ENCODE measurements at places on chromosomes 2 and 18.

GRCh38 chr2:57990118-57990725, 56.4 kb upstream of the VRK2 start:
- no peak for DNase-seq

GRCh38 chr2:229372207-229372606, 101.1 kb upstream of the PID1 start:
- DNase-seq, result no peak

GRCh38 chr2:147567136-147567535, 277.7 kb upstream of the ACVR2A start:
- DNase-seq, result no peak

GRCh38 chr2:110655701-110656100, 22.2 kb downstream of the BUB1 start:
- DNase-seq, result no peak

- DNase-seq, result peak; percentile 96
These were observed 28.3 kb upstream of the NT5DC4 start for GRCh38 chr2:112692495-112692911.

GRCh38 chr2:86068648-86069047, 37.0 kb downstream of the POLR1A start:
- DNase-seq, result no peak

DNA sequence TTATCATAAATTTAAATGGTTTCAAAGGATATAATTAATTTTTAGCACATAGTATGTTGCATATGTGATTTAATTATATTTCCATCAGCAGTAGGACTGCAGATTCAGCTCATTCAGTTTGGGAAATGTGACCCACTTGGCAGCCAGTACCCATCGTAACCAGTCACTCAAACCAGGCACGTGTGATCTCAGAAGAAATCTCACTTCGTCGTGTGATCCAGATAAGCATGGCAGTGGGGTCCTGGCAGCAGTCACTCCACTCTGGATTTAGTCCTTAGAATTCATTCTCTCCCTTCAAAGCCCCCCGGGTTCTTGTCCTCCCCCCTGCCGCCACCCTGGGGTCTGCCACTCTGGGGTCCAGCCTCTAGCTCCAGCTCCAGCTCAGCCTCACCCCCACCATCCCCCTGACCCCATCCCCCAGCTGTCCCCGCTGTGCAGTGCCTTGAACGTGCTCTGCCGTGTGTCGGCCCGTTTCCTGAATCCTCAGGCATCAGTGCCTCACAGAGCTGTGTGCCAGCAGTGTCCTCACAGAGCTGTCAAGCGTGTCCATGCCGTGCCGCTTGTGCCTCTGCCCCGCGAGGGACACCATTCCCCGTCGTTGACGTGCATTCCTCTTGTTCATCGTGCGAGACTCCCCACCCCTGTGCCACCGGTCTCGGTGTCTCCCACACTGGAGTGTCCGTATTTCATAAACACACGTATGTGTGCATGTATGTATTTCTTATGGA, 34.8 kb downstream of the TRAPPC12 start:
- DNase-seq, result no peak

DNA sequence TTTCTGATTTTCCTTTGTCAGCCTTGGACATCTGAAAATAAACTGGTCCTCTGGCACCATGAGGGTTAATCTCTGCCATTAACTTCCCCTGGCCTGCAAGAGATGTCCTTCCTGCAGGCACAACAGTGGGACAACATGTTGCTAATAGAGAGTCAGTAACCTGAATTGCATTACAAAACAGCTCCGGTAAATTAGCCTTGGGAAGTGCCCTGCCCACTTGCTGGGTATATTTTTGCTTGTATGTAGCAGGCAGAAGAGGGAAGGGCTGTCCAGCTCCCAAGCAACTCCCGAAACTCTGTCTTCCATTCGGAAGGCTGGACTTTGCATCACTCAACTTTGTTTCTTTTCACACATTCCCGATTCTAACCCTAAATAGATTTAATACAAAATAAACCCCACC, 104.4 kb upstream of the ATP8B1 start:
- DNase-seq, result no peak

GRCh38 chr18:13455471-13455870, 236.9 kb downstream of the LDLRAD4 start:
- DNase-seq, result no peak

DNA sequence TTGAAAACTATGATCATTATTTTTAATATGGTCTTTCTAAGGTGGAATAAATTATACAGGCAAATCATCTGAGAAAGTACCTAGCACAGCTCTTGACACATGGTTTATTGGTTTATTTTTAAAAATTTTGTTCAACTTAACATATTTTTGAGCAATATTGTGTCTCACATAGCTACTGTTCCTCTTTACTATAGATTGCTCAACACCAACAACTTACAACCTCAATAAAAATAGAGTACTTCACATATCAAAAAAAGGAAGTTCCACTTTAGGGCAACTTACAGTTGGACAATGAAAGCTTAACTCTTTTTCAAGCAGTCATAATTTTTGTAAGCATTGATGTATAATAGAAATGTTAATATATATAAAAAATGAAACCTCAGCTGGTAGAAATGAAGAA, 440.9 kb upstream of the UBE2E3 start:
- DNase-seq, result no peak

- no peak for DNase-seq
These were observed 59.4 kb upstream of the RPE start for GRCh38 chr2:209942936-209943605.

DNA sequence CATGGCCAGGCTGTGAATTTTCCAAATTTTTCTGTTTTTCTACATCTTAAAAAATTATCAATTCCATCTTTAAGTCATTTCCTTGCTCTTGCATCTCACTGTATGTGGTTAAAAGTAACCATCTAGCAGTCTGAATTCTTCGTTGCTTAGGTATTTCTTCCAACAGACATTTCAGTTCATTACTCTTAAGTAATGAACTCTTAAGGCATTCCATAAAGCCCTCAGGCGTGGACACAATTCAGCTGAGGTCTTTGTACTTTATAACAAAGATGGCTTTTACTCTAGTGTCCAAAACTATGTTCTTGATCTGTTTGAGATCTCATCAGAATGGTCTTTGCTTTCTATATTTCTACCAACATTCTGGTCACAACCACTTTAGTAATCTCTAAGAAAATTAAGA, 253.9 kb upstream of the GCFC2 start:
- DNase-seq, result no peak

All from HFF-Myc (cell line).